ENCODE measurements at places on chromosomes 11 and 22.

DNA sequence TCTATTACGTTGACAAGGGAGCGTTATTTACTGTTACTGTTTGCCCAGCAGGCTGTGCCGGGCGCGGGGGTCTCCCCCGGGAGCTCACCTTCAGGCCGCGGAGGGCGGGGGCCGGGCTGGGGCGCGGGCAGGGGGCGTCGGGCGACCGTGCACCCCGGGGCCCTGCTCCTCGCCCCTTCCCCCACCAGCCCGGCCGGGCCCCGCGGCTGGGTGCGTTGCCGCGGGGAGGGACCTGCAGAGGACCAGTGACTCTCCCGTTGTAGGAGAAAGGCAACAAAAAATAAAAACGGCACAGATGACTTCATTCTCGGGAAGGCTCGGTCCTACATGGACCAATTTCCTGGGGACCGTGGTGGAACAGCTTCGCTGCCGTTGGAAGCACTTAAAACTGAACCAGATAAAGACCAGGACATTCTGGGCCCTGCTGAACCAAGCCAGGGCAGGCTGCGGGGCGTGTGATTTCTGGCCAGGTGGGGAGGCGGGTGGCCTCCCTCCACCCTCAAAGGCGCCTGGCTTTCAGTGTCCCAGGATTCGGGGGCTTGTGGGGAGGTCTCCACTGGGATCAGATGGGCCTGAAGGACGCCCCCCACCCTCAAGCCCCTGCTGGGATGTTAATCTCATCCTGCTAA is 57.4 kb downstream of the IGLL1 start:
- no peak for DNase-seq

DNA sequence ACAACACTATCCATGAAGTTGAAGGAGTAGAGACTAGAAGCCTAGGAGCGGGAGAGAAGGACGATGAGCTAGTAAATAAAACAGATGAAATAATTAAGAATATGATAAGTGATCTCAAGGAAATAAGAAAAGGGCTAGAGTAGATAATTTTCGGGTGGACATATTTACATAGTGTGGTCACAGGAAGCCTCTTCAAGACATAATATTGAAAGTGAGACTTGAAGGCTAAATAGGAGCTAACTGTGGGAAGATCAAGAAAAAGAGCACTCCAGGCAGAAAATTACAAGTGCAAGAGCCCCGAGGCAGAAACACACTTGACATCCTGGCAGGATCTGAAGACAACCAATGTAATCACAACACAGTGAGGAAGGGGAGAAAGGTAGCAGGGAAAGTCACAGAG is 11.9 kb upstream of the PPFIBP2 start:
- DNase-seq: no peak

DNA sequence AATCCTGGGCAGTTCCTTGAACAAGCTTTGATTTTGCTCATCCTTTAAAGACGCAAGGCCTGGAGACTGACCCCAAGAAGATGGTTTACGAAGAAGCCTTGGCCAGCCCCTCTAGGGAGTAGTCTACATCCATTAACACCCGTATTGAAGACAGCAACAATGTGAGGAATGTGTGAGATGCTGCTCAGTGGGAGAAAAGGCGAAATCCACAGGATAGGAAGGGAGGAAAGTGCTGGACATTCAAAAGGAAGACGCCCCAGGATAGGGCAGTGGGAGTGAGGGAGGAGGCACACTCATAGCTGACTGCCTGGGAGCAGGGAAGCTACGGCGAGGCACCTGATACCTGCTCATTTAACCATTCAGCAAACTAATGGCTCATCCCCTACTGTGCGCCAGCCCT is 114.1 kb downstream of the RRAS2 start:
- no peak for DNase-seq

- no peak for DNase-seq
Measured at GRCh38 chr22:30416403-30416802, 9.2 kb upstream of the MTFP1 start.

GRCh38 chr11:67674442-67674871 is at the start of gene ALDH3B2:
TSS of gene ALDH3B2 (minus strand) at chr11:67674623. CDS start at chr11:67666935, 7,688 bp downstream.
- DNase-seq: no peak

GRCh38 chr22:43745783-43746356 is 66.2 kb downstream of the EFCAB6 start:
- DNase-seq: no peak

GRCh38 chr11:78806214-78807004 is 231.7 kb upstream of the NARS2 start:
- DNase-seq: no peak

- no peak for DNase-seq
Measured at GRCh38 chr11:88188251-88188931, 13.1 kb upstream of the RAB38 start.

GRCh38 chr11:1487091-1487850 is 692 bp upstream of the MOB2 start:
- DNase-seq: no peak

GRCh38 chr22:22616636-22617035 is 27.8 kb upstream of the GGTLC2 start:
- peak; percentile 50 for DNase-seq

- no peak for DNase-seq
Measured at GRCh38 chr11:77155556-77156130, 27.6 kb downstream of the MYO7A start.

GRCh38 chr11:35321532-35322317 is 97.6 kb downstream of the SLC1A2 start:
- no peak for DNase-seq

GRCh38 chr11:125146232-125146631 is 18.3 kb upstream of the PKNOX2 start:
- no peak for DNase-seq

DNA sequence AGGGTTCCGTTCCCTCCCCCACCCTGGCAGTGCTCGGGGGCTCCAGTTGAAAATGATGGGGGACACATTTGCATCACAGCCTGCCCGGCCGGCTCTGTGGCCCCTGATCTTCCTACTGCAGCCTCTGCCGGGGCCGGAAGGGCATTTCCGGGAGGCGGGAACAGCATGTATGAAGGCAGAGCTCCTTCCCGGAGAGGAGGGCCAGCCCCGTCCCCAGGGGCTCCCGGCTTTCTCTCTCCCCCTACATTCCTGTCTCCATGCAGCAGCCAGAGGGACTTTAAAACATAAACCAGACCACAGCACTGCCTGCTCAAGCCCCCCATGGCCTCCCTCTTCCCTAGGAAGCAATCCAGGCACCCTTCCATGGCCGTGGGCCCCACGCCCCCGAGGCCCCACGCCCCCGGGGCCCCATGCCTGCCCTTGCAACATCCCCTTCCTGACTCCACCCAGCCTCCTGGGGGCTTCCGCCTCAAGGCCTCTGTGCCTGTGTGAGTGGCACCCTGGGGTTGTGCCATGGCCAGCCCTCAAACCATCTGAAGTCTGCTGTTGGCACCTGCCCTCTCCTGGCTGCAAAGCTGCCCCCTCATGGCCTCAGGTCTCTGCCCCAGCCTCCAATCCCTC is 73.1 kb downstream of the CDKN1C start:
- DNase-seq: no peak

DNA sequence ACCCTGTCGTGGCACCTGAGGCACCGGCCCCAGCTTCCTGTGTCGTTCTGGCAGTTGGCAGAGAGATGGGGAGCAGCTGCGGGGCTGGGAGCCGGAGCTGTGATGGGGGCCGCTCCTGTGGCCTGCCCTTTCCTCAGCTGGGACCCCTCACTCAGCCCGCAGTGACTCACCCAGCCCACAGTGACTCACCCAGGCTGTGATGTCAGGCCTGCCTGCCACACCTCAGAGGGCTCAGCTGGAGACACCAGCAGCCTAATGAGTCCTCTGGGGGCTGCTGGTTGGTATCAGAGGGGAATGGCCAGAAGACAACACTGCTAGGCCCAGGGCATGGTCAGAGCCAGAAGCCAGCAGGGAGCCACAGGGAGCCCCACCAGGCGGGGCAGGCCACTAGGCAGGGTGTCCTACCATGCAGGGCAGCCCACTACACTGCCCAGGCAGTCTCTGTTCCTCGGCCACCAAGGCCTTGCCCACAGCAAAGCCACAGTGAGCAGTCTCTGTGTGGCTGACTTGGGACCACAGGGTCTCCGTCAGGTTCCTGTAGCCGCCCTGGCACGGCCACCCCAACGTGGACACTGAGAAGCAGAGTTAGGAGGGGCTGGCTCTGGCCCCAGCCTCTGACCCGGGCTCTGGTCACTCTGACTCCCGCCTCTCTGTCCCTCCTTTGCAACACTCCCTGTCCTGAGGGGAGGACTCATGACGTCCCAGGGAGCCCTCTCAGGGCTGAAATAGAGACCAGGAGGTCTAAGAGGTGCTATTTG is 4.2 kb upstream of the FXYD2 start:
- peak; percentile 51 for DNase-seq

- no peak for DNase-seq
Measured at GRCh38 chr11:121042296-121042695, 18.4 kb downstream of the TBCEL start.

DNA sequence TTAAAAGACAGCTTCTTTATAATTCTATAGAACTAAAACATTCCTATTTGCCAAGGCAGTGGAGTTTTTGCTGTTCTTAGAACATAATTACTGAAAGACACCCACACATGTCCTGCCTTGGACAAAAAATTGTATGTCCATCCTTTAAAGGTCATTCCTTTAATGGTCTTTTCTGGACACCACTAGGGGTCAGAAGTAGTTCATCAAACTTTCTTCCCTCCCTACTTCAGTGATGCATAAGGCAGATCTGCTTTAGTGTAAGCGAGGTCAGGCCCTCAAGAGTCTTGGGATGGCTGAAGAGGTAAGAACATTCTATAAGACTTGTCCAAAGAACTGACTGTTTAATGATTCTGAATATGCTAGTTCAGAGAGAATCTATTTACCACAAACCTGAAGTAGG is 4.3 kb upstream of the OR51V1 start:
- DNase-seq: peak; percentile 47

- no peak for DNase-seq
Measured at GRCh38 chr22:25405841-25406509, 158.5 kb upstream of the GRK3 start.

- DNase-seq: peak; percentile 56
Measured at GRCh38 chr22:22877523-22878210, 9.9 kb upstream of the IGLL5 start.

GRCh38 chr11:88179971-88180629 is 4.9 kb upstream of the RAB38 start:
- DNase-seq: no peak
